ENCODE measurements at places on chromosomes 12 and 14.

GRCh38 chr12:16524378-16524777, 81.6 kb downstream of the LMO3 start:
- no peak for DNase-seq

- DNase-seq = no peak
Observed at GRCh38 chr14:99791476-99792209, 1.6 kb upstream of the EML1 start.

DNA sequence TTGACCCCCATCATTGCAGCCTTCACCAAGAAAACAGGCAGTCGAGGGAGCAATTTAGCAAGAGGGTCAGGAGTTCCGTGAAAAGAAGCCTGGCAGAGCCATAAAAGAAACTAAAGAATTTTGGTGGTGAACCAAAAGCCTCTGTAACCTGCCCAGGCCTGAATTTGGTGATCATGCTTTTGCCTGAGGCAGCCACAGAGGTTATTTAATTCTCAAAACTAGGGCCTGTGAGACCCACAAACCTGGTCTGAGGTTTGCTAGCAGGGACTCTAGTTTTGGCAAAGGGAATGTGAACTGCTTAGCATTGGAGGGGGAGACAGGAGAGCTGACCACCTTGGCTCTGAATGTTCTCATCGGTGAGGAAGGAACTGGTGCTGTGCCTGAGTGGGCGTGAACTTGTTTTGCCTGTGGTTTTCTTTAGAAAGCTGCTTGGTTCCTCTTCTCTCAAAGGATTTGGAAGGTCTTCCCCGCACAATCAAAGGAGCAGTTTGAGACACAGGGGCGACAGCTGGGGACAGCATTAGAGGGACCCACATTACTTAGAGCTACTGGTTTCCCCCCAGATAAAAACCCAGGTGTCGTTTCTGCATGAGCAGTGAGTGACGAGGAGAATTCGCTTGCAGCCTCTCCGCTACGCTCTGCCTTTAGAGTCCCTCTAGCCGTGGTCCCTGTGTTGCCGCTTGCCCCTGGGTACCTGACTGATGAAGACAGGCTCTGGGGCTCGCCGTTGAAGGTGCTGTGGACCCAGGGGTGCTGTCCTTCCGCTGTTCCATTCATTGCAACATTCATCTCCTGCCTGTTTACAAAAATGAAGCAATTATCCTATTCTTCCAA, 12.6 kb upstream of the WNT5B start:
- DNase-seq = peak; percentile 39

- DNase-seq = no peak
Observed at GRCh38 chr12:121713257-121713777, 765 bp downstream of the TMEM120B start.

DNA sequence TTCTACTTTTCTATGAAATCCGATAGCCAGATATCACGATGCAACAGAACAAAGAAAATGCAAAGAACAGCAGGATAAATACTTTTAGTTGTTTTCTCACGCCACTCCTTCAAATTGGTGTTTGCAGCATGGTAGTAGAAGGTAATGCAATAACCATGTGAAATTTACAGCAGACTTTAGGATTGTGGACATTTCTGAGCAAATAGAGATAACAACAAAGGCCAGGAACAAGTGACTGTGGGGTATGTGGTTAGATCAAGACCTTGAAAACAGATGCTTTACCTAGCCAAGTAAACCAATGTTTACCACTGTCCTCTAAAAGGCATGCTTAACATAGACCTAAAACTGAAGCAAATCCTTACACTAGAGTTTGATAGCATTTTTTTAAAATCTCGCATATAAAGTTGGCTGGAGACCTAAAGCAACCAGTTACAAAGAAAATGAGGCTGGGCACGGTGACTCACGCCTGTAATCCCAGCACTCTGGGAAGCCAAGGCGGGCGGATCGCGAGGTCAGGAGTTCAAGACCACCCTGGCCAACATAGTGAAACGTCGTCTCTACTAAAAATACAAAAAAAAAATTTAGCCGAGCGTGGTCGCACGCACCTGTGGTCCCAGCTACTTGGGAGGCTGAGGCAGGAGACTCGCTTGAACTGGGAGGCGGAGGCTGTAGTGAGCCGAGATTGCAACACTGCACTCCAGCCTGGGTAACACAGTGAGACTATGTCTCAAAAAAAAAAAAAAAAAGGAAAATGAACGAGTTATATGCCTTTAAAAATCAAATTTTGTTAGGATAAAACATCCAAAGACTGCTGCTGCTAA, 123.2 kb upstream of the FOXN3 start:
- no peak for DNase-seq

DNA sequence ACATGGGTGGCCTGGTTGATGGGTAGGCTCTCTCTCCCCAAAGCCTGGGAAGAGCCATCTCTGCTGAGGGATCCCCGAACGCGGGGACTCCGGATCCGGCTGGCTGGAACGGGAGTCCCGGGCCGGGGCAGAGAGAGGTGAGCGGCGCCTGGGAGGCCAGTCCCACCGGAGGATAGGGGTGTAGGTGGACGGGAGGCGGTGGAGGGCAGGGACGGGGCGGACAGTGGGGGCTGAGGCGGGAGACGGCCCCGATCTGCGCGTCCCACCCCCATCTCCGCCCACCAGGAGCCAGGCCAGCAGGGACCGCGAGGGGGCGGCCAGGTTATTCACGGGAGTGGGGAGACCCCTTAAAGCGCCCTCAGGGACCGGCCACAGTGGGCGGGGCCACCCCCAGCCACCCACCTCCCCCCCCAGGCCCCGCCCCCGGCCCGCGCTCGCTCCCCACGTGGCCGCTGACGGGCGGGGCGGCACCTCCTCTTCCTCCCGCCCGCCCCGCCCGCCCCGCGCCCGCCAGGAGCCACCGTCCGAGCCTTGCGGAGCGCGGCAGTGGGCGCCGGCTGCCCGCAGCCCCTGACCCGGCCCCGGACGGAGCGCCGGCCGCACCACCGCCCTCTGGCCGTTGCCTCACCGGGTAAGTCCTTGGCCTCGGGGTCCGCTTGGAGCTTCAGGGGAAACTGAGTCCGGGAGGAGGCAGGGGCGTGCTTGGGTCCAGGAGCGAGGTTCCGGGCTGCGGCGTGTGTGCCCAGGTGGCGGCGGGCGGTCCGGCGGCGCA, at the start of gene INF2:
Gene INF2 (plus strand): TSS at position 510 of the 772 bp plus-strand sequence. CDS start 11,748 bp downstream, outside the sequence.
- DNase-seq = peak; percentile 50

- DNase-seq = no peak
Observed at GRCh38 chr14:58535044-58535443, 102.7 kb upstream of the DACT1 start.

- no peak for DNase-seq
Observed at GRCh38 chr14:32345311-32345791, 16.3 kb downstream of the AKAP6 start.

- DNase-seq = no peak
Observed at GRCh38 chr14:61744238-61744637, 18.0 kb upstream of the SNAPC1 start.

All from prostate gland (tissue), 2 donors.